ENCODE measurements at places on chromosomes 11 and 22.
A peak's percentile ranks its signal among the peaks of the same experiment; 100 is the strongest.

DNA sequence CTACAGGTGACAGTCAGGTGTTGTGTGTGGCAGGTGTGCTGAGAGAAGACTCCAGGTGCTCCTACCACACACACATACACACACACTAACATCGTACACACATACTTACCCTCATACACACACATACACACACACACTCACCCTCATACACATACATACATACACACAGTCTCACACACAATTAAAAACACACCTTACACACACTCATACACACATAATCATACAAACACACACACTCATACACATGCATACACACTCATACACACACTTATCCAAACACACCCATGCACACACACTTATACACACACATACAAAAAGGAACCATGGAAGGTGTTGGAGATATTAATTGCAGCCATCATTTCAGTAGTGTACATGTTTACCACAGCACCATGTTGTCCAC lies 4.6 kb downstream of the KRTAP5-3 start:
- DNase-seq = no peak

DNA sequence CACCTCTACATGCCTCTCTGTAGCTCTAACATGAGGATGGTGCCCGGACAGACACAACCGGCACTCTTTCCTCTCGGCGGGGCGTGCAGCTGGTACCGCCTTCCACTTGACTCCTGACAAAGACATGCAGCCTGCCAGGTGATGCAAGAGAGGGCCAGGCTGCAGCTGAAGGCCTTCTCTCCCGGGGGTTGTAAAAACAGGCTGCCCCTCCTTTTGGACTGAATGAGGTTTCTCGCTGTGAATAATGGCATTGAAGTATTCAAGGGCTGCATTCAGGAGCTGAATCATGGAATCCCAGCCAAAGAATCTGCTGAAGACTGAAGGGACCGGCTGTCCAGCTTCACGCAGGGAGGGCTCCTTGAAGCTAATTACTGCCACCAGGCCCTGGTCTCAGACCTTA lies 110.9 kb downstream of the GALNT18 start:
- DNase-seq = peak; percentile 5

DNA sequence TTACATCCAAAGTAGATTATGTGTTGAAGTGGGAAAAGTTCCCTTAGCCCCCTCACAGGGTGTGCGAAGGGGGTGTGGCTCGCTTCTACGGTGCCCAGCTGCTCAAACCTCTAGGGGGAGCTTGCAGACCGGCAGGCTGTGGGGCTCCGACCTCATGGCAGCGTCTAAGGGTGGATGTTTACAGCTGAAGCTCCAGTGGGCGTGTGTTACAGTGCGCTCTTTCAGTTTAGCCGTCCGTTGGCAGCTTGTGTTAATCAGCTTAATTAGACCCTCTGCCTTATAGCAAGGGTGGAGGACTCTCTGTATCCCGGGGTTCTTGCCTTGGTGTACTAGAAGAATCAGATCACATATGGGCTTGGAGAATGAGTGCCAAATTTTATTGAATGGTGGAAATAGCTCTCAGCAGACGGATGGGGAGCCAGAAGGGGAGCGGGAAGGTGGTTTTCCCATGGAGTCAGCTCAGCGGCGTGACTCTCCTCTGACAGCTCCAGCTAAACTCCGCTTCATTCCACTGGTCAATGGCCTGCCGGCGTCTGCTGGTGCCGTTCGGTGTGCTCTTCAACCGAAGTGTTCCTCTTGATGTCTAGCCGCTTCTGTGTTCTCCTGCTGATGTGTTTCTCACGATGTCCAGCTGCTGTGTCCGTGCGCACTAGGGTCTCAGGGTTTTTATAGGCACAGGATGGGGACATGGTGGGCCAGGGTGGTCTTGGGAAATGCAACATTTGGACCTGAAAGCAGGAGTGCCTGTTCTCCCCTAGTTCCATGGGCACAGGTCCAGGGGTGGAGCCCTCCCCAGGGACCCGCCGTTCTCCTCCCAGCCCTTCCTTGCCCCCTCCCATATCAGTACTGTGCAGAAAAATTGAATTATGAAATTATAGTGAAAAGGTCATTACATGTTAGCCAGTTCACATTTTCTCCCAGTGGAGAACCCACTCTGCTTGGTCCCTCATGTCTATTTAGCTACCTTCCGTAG lies 28.6 kb upstream of the OR10G7 start:
- DNase-seq = peak; percentile 86

DNA sequence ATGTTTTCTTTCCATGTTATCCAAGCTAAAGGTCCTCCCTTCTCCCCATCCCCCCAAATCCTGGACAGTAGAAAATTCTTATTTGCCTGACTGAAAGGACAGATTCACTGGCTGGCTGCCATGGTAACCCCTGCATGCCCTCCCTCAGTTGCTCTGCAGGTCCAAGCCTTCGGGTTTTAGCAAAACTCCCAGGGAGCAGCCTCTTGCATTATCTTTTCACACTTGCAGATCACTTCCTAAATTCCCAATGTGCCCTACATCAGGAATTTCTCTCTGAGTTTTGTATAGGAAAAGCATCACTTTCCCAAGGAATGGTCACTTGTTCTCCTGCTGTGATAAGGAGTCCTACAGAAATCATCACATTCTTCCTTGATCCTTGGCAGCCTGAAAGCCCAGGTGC lies 75.0 kb upstream of the TENM4 start:
- no peak for DNase-seq

- DNase-seq = no peak
Observed at GRCh38 chr22:50117168-50117762, 27.5 kb downstream of the MOV10L1 start.

- DNase-seq = no peak
Observed at GRCh38 chr22:38697425-38698089, 3.2 kb downstream of the JOSD1 start.

DNA sequence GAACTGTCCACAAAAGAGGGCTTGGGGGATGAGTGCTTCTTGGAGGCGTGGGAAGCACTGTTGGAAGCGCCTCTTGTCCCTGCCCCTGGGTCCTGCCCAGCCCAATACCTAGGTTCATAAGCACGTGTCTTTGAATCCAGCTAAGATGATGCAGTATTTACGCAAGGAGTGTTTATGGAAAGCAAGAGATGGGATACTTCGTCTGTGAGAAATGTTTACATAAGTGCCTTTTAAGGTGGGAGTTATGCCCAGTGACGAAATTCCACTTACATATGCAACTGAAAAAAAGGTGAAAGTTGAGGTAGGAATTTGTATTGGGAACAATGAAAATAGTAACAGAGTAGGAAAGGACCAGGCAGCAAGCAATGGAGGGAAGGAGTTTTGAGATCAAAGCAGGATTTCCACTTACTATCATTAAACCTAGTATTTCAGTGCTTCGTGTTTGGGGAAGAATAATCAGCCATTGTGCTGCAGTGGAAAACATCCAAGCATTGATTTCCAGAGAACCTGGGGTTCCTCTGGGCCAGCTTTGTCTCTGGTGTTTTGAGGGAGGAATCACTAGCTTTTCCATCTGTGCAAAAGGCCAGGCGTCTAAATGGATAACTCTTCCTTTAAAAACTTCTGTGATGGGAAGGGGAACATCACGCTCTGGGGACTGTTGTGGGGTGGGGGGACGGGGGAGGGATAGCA lies 115.3 kb upstream of the TTC12 start:
- DNase-seq = no peak

- peak; percentile 70 for DNase-seq
Observed at GRCh38 chr22:22753526-22754267, 109.3 kb downstream of the GGTLC2 start.

DNA sequence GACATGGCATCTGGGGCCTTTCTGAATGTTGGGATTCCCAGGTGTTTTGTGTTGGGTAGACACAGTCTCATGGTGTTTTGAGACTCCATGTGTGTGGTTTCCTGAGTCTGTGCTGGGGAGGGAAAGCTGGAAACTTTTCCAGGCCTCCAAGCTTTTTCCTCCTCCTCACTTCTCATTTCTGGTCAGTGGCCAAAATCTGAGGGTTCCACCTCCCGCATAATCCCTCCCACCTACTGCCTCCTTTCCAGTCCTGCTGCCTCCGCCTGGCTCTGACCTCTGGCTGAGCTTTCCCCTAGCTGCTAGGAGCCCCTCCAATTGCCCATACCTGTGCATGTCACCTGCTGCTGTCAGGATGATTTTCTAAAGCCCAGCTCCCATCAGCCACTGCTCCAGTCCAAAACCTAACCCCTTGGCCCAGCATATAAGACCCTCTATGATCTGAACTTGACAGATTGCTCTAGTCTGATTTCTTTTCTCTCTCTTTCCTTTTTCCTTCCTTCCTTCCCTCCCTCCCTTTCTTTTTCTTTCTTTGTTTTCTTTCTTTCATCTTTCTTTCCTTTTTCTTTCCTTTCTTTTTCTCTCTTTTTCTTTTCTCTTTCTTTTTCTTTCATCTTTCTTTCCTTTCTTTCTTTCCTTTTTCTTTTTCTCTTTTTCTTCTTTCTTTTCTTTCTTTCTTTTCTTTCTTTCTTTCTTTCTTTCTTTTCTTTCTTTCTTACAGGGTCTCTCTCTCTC lies 51.4 kb upstream of the NECTIN1 start:
- no peak for DNase-seq

- no peak for DNase-seq
Observed at GRCh38 chr11:41996533-41996932, 537.1 kb upstream of the LRRC4C start.

GRCh38 chr22:17486719-17487118 lies 76.6 kb upstream of the SLC25A18 start:
- DNase-seq = no peak

GRCh38 chr22:49143812-49144211 lies 683.9 kb downstream of the BRD1 start:
- no peak for DNase-seq

GRCh38 chr11:63694596-63694995 lies 13.3 kb downstream of the RTN3 start:
- no peak for DNase-seq

GRCh38 chr11:36945384-36945783 lies 347.3 kb upstream of the RAG2 start:
- DNase-seq = peak; percentile 19

DNA sequence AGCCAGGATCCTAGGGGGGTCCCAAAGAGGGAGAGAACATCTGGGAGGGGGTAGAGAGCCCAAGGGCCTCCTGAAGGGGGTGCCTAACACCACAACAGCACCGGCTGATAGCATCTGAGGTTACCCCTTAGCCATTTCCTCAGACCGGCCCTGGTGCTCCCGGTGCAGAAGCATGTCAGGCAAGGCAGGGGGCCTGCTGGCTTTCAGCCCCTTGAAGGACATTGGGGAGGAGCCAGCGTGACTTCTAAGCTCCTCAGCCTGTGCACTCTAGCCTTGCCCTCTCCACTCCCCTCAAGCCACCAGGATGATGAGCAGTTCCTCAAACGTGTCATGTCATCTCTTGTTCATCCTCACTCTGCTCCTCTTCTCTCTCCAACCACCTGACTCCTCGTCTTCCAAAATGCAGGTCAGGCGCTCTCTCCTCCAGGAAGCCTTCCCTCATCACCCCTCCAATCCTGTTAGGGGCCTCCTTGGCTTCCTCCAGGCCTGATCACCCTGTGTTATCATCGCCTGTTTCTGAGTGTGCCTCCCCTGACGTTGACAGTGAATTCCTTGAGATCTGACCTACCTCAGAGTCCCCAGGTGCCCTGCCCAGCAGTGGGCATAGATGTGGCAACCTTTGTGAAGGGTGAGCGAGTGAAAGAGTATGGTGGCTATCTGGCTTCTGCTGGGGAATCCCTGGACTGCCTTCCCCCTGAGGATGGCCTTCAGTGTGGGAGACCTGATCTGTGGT lies 6.1 kb downstream of the P2RY2 start:
- peak; percentile 70 for DNase-seq

DNA sequence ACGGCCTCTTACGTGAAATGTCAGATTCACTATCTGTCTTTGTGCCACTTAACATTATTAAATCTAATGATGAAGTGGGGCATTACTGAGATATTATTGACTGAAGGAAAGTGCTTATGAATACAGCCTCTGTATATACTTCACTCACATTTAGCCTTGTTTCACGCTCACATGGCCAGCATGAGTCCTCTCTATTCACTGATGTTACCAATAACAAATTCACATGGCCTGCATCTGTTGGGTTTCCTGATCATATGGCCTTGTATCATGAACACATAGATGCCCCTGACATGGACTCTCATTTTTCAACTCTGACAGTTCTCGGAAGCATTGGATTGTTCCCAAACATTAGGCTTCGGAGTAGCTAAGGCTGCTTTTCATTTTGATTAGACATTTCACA lies 68.3 kb upstream of the MYO18B start:
- DNase-seq = no peak

DNA sequence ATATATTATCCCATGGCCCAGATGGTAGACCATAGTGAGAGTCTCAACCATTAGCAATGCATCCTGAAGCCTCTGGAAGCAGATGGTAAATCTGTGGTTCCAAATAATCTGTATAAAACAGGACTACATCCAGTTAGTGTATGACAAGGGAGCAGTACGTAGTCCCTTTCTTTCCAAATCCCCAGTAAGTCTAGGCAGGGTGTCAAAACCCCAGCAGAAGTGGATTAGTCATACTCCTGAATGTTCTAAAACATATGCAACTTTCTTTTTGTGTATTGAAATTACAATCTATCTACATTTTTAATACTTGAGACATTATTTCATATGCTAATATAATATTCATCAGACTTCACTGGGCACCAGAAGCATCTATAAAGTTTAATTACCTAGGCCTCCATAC lies 295.1 kb upstream of the ANO5 start:
- no peak for DNase-seq

GRCh38 chr11:65591939-65592857 lies 3.4 kb downstream of the KCNK7 start:
- no peak for DNase-seq

DNA sequence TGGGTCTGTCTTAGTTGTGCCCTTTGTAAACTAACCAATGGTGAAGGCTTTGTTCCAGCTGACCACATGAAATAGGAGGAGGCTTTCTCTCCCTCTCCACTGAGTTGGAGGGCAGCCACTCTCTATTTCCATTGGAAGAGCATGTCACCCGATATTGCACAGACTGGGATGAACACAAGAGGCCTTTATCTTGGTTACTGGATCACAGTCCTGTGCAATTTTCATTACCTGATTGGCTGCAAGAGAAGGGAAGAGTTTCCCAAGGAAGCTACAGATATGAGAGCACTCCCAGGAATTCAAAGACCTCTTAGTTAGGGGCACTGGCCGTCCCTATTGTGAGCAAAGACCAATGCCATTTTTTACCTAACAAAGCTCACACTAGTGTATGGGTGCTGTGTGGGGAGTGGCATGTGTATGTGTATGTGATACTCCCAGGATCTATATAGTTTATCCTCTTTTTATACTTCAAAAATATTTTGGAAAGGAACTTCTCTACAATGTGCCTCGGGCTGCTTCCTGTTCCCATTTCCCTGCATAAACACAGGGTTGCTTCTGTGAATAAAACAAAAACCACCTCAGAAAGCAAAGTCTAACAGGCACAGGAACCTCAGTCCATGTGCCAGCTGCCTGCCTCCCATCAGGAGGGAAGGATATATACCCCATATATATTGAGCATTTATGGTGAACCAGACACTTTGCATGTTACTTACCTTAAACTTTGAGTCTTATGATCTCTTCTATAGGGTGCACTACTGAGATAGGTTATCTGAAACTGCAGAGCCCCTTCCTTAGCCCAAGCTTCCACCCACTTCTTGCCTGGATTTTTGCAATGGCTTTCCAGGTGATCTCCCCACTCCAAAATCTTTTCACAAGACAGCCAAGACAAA lies 126.5 kb downstream of the RASSF10 start:
- DNase-seq = no peak

GRCh38 chr11:71236836-71237475 lies 15.4 kb downstream of the SHANK2 start:
- no peak for DNase-seq

- DNase-seq = peak; percentile 85
Observed at GRCh38 chr11:9017773-9018172, 14.0 kb upstream of the NRIP3 start.

Data from NB4 (cell line).